ENCODE measurements at places on chromosomes 5 and 9.

GRCh38 chr5:143886651-143887638 is 75.0 kb downstream of the HMHB1 start:
- no peak overlapping the region for H3K27ac ChIP-seq
- DNase-seq = no peak
- H3K27me3 ChIP-seq = peaks cover 3% of the 10 kb centered on the region
- no peaks in the 10 kb centered on the region for H3K36me3 ChIP-seq
- peaks cover 7% of the 10 kb centered on the region for H3K4me1 ChIP-seq
- H3K4me3 ChIP-seq = no peak overlapping the region

DNA sequence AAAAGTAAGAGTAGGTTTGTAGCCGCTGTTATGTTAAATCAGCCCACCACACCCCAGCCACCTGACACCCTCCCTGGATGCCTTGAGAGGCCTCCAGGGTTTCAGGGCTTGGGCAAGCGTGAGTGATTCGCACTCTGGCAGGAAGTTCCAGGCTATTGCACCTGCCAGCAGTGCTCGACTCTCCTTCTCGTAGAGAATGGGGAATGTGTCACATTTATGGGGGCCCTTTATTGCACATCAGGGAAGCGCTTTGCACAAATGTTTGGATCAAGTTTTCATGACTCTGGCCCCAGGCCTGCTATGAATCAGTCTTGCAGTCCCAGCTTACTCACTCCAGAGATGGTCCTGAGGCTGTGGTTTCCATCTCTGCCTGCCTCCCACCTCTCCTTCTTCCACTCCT is 66.1 kb upstream of the ADRA1B start:
- no peaks in the 10 kb centered on the region for H3K4me1 ChIP-seq
- no peak for DNase-seq
- no peaks in the 10 kb centered on the region for H3K36me3 ChIP-seq
- no peak overlapping the region for H3K27ac ChIP-seq

DNA sequence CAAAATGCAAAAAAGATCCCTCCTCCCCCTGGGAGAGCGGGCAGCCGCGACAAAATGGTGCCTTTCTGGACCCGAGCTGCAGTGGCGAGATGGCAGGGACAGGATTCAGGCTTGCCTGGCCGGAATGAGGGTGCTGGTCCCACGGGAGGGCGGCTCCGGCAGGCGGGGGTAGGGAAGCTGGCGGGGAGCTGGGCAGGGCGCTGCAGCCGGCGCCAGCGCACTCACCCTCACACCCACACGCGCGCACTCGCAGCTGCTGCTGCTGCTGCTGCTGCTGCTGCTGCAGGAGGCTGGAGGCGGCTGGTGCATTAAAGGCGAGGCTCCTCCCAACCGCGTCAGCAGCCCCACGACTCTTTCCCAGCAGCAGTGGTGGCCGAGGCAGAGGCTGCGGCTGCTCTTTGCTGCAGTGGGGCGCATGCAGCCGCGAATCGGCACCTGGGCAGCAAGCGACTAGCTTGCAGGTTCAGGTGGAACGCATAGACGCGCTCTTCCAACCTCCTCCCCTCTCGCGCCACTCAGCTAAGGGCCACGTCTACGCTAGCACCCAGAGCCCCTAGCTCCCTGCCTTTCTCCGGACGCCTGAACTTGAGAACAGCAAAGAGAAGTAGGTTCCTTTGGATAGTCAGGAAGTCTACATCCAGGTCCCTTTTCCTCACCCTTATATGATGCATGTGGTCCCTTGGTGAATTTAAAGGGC is at the start of gene PPP2R2B:
Gene PPP2R2B, minus strand, starts transcription at position 282 of the 697 bp plus-strand sequence.
- H3K27me3 ChIP-seq = peaks cover 9% of the 10 kb centered on the region
- peak; percentile 33 for DNase-seq
- H3K36me3 ChIP-seq = no peaks in the 10 kb centered on the region
- no peak within 1 kb of the TSS for H3K27ac ChIP-seq
- peaks cover 2% of the 10 kb centered on the region for H3K4me1 ChIP-seq

- no peaks in the 10 kb centered on the region for H3K36me3 ChIP-seq
- H3K27ac ChIP-seq = no peak overlapping the region
- no peak overlapping the region for H3K4me3 ChIP-seq
Measured at GRCh38 chr9:119391878-119392277, 22.6 kb upstream of the BRINP1 start.

DNA sequence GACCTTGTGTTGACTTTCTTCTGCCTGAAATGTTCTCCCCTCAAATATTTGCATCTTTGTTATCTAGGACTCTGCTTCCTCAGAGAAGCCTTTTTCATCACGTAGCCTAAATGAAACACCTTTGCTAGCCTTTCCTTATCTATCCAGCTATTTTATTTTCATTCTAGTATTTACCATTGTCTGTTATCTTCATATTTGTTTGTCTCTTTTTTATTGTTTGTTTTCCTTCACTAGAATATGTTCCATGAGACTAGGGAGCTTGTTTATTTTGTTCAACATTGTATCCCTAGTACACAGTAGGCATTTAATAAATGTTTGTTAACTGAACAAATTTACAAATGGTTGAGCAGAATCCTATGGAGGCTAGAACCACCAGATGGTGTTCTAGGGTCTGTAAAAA is 178.0 kb downstream of the NPR3 start:
- H3K36me3 ChIP-seq = no peaks in the 10 kb centered on the region
- no peak for DNase-seq
- no peaks in the 10 kb centered on the region for H3K27me3 ChIP-seq
- no peaks in the 10 kb centered on the region for H3K4me1 ChIP-seq
- no peak overlapping the region for H3K4me3 ChIP-seq

DNA sequence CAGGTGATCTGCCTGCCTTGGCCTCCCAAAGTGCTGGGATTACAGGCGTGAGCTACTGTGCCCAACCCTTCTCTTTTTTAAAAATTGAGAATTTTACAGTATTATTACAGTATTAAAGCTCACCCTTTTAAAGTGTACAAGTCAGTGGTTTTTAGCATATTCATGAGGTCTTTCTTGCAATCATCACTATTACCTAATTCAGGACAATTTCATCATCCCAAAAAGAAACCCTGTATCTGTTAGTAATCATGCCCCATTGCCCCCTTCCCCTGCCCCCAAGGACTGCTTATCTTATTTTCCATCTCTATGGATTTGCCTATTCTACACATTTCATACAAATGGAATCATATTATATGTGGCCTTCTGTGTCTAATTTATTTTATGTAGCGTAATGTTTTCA is 22.6 kb upstream of the MEGF9 start:
- no peaks in the 10 kb centered on the region for H3K27me3 ChIP-seq
- no peak for DNase-seq
- no peaks in the 10 kb centered on the region for H3K36me3 ChIP-seq
- H3K27ac ChIP-seq = no peak overlapping the region
- no peaks in the 10 kb centered on the region for H3K4me1 ChIP-seq

- H3K27ac ChIP-seq = no peak overlapping the region
- DNase-seq = no peak
- peaks cover 2% of the 10 kb centered on the region for H3K27me3 ChIP-seq
- H3K4me1 ChIP-seq = peaks cover 3% of the 10 kb centered on the region
- peaks cover 8% of the 10 kb centered on the region for H3K36me3 ChIP-seq
Measured at GRCh38 chr9:111798786-111799185, 4.0 kb upstream of the SHOC1 start.

GRCh38 chr9:4762886-4763541 is 22.0 kb upstream of the AK3 start:
- peak overlapping the region; percentile 54 for H3K4me3 ChIP-seq
- H3K27ac ChIP-seq = peak overlapping the region; percentile 21
- peak; percentile 67 for DNase-seq
- no peaks in the 10 kb centered on the region for H3K36me3 ChIP-seq
- peaks cover 12% of the 10 kb centered on the region for H3K4me1 ChIP-seq
